ENCODE measurements at places on chromosomes 7 and 10.

GRCh38 chr7:101885597-101885955 lies 68.2 kb downstream of the CUX1 start:
- no peak for DNase-seq

DNA sequence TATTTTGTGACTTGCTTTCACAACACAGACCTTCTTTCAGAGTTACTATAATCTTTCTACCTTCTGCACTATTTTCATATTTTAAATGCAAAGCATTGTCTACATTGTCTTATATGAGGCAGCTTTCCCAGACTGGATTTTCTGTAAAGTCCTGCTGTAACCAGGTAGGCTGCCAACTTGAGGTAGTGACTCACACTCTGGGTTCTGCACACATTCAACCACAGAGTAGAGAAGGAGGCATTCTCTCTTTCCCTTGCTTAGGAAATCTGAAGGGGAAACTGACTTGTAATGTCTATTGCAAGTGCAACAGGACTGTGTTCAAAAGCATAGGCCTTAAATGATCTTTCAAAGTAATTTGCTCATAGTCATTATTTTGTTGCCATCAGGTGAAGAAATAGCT lies 461.4 kb downstream of the GRM8 start:
- no peak for DNase-seq

DNA sequence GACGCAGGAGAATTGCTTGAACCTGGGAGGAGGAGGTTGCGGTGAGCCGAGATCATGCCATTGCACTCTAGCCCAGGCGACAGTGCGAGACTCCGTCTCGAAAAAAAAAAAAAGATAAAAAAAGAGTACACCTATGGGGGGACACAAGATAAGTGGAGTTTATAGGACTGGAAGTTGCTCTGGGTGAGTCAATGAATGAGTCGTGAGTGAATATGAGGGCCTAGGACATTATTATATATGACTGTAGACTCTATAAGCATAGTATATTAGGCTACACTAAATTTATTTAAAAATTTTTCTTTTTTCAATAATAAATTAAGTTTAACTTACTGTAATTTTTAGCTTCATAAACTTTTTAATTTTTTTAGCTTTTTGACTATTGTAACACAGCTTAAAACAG lies 19.4 kb upstream of the SGCE start:
- no peak for DNase-seq

DNA sequence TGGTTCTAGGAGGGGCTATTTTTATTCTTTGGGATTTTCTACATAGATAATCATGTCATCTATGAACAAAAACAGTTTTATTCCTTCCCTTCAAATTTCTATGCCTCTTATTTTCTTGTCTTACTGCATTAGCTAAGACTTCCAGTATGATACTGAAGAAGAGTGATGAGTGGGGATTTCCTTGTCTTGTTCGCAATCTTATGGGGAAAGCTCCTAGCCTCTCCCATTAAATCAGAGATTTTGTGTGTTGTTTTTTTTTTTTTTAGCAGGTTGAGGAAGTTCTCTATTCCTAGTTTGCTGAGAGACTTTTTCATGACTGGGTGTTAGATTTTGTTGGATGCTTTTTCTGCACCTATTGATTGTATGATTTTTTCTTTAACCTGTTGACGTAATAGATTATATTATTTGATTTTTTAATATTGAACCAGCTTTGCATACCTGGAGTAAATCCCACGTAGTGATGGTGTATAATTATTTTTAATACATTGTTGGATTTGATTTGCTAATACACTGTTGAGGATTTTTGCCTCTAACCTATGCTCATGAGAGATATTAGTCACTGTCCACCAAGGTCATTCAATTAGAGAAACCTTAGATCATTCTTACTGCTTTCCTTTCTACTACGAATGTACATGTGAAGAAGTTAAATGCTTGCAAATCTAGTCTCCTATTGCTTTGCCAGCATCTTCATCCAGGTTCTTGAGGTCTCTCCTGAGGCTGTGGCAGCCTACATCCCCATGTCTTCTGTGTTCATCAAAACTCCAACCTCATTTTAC lies 6.5 kb downstream of the ATP5F1C start:
- DNase-seq = no peak

GRCh38 chr7:50364645-50365044 lies 60.1 kb downstream of the IKZF1 start:
- no peak for DNase-seq

All from natural killer cell (primary cell).